Ascending aorta (tissue), 2 donors: ENCODE measurements at places on chromosomes 1 and 21.

DNA sequence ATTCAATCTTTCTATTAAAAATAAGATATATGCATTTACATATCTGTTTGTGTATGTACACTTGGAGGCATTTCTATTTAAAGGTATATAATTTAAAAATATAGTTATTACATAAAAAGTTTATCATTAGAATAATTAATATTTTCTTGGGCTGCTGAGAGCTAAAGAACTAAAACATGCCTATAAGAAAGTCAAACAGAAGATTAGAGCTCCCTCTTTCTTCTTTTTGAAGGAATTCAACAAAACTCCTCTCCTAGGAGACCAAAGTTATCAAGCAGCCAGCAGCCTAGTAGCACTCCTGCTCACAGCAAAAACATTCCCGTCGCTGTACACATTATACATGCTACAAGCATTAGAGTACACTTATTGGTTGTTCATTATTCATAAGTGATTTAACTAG is 216.4 kb downstream of the VAV3 start:
- no peak for DNase-seq

DNA sequence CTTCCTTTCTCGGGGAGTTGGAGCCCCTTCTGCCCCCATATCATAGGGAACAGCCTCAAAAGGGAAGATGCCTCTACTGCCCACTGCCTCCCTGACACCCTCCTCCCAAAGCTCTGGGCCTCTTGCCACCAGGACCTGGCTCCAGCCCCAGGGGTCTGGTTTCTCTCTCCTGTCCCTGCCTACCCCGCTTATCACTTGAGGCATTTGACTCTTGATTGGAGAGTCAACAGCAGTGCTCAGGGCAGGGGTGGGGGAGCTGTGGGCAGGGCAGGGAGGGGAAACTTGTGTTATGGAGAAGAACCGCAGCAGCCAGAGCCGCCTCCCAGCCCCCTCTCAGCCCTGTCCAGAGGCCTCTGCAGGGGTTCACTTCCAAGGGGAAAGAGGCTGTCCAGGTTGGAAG is 573 bp downstream of the TRIM63 start:
- no peak for DNase-seq

GRCh38 chr1:180633057-180634056 is 1.5 kb downstream of the XPR1 start:
- no peak for DNase-seq

DNA sequence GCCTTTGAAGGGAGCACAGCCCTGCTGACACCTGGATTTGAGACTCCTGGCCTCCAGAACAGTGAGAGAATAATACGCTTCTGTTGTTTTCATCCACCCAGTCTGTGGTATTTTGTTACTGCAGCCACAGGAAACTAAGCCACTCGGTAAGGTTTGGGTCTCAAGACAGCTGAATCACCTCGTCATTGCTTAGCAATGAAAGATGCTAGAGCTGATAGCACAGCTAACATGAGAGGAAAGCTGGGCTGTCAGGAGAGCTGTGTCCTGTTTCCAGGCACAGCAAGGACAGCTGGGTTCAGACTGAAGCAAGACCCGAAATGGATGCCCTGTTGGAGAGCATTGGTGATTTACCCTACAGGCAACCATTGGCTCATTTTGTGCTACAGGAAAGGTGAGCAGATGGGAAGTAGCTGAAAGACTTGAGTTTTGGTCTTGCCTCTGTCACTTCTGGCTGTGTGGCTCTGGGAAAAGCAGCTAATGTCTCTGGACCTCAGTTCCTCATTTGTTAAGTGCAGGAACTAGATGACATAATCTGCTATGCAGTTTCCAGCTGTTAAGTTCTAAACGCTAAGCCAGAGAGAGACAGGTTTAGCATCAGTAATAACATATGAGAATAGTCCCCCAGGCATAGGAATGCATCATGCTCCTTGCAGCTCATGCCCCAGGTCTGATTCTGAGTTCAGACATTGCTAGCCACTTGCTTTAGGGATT is 58.0 kb downstream of the CLIC6 start:
- DNase-seq, result no peak

DNA sequence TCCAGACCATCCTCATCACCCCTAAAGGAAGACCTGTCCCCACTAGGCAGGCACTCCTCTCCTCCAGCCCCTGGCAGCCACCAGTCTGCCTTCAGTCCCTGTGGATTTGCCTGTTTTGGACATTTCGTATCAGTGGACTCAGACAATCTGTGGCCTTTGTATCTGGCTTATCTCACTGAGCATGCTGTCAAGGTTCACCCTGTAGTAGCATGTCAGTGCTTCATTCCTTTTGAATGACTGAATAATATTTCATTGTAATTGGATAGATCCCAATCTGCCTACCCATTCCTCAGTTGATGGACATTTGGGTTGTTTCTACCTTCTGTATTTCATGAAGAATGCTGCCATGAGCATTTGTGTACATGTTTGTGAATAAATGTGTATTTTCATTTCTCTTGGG is 32.9 kb upstream of the RNF187 start:
- DNase-seq, result no peak

GRCh38 chr1:111709986-111710385 is 29.2 kb downstream of the INKA2 start:
- no peak for DNase-seq

- no peak for DNase-seq
Measured at GRCh38 chr1:228365271-228366061, 41.2 kb downstream of the TRIM11 start.

- DNase-seq, result no peak
Measured at GRCh38 chr1:51728611-51729155, 111.8 kb downstream of the OSBPL9 start.

DNA sequence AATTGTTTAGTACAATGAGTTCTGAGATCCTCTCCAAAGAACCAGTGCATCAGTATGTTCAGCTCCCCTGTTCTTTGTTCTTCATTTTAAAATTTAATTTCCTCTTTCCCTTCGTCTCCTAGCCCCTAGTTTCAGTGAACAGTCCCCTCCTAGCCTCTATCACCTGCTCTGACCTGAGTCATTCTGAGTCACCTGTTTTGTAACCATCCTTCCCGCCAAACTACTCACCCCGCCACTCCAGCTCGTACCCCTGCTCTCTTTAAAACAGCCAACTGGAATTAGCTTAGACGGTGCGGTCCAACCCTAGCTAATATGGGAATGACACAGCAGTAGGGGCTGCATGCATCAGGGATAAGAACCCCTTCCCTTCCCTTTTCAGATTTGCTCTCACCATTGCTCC is 16.8 kb upstream of the ERVH48-1 start:
- DNase-seq, result no peak

GRCh38 chr1:214568328-214568727 is 16.9 kb upstream of the PTPN14 start:
- no peak for DNase-seq

GRCh38 chr1:78672428-78672827 is 22.8 kb downstream of the IFI44 start:
- no peak for DNase-seq

DNA sequence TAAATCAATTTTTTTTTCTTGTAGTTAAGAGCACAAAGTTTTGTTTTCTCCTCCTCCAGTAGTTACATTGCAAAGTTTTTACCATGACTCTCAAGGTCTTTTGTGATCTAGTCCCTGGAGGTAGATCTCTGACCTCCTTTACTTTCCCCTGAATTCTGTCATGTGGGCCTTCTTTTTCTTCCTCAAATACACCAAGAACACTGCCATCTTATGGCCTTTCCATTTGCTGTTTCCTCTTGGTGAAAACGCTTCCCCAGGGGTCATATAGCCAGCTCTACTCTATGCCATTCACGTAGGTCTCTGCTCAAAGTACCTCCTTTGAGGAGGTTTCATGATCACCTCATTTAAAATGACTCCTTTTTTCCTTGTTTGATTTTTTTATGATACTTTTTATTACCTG is 2.7 kb downstream of the DDX20 start:
- DNase-seq, result no peak

DNA sequence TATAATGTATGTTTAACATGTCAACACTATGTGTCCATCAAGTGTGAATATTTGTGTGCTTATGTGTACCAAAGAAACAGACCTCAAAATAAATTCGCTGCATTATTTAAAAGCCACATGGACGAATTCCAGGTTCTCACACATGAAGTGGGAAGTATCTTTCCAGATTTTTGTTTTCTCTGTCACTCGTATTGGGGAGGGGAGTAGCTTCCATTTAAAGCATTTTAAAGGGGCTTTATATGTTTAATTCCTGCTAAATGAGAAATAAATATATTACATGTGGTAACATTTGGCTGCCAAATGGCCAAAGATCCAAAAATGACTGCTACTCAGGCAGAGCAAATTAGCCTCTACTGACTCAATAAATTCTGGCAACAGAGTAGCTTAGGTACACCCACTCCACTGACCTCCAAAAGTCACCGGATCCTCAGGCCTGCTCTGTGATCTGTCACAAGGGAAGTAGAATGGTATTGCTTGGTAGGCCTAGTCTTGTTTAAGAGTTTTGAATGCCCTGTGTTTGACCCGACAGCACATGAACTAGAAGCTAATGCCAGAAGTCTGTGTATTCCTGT is 178.1 kb downstream of the ZP4 start:
- DNase-seq, result no peak
